ENCODE measurements at places on chromosomes 12 and 14.

GRCh38 chr12:68785358-68785757, 22.6 kb upstream of the MDM2 start:
- no peak for DNase-seq

- DNase-seq, result no peak
These were observed 21.2 kb upstream of the AKAP5 start for GRCh38 chr14:64444140-64444539.

DNA sequence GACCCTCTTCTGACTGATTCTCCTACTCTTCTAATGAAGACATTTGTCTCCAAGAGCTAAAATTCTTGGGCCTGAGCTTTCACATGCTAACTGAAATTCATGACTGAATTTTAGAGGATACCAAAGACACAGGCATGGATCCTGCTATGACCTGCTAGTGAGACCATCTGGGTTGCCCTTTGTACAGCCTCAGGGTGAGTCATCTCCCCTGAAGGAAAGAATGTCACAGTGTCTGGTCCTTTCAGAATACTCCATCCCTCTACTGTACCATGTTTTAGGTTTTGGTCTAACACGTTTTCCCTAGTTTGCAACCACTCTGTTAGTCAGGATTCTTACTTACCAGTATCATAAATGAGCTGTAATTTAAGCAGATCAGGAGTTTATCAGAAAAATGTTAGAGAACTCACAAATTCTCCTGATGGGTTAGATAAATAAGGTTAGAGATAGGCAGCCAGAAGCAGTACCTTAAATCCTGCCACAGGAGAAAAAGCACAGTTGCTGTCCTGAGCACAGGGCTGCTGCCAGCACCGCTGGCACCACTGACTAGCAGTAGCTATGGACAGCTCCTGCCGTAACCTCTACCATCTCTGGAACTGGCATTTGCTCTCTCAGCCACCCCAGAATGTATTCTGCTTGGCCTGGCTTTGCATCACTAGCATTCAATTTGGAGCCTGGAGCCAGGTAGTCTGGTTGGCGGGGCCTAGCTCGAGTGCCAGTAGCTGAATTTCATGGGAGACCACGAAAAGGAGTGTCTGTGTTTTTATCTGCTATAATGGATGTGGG, 127.6 kb downstream of the ANO6 start:
- DNase-seq, result no peak

- no peak for DNase-seq
These were observed 58.8 kb upstream of the LTA4H start for GRCh38 chr12:96094201-96094600.

DNA sequence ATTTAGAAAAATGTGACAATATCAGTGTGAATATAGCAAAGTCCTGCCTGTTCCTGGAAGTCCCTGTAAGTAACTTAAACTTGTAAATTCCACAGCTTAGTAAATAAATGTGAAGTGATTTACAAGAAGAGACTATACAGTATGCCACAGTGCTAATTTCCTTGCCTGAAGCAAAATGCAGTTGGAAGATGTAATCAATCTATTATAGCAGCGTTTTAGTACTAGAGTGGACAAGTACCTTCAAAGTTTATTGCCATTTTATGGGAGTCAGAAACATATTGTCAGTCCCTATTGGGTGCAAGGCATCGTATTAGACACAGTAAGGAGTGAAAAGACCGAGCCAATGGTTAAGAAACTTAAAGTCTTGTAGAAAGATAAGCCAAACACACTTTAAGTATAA, 94.1 kb downstream of the TRHDE start:
- no peak for DNase-seq

GRCh38 chr12:110862329-110862728, 15.5 kb downstream of the CCDC63 start:
- DNase-seq, result no peak

- DNase-seq, result no peak
These were observed 660.9 kb downstream of the C12orf50 start for GRCh38 chr12:87368259-87368658.
